ENCODE measurements at places on chromosomes 3 and 15. TPM values are rescaled to one million over a fixed set of nuclear protein-coding genes. Genes with fewer than 3 reads are reported as not detected.
A peak's percentile ranks its signal among the peaks of the same experiment; 100 is the strongest.

GRCh38 chr3:161555320-161555719, 58.7 kb downstream of the OTOL1 start:
- DNase-seq, result no peak

DNA sequence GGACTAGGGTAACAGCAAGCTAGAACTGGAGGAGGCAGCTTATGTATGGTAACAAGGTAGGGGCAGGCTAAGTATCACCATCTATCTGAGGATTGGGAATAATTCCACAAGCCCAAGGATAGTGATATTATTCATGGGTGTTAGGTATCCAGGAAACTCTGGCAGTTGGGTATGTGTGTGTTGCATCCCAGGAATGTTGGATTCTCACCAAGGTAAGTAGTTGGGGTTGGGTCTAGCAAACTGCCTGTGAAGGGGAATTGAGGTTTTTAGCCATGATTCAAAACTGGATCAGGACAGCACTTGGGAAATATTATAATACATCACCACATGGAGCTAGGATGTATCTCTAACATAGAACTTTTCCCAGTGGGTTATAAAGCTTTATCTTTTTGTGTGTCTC, 626.4 kb upstream of the GOLIM4 start:
- DNase-seq, result no peak

DNA sequence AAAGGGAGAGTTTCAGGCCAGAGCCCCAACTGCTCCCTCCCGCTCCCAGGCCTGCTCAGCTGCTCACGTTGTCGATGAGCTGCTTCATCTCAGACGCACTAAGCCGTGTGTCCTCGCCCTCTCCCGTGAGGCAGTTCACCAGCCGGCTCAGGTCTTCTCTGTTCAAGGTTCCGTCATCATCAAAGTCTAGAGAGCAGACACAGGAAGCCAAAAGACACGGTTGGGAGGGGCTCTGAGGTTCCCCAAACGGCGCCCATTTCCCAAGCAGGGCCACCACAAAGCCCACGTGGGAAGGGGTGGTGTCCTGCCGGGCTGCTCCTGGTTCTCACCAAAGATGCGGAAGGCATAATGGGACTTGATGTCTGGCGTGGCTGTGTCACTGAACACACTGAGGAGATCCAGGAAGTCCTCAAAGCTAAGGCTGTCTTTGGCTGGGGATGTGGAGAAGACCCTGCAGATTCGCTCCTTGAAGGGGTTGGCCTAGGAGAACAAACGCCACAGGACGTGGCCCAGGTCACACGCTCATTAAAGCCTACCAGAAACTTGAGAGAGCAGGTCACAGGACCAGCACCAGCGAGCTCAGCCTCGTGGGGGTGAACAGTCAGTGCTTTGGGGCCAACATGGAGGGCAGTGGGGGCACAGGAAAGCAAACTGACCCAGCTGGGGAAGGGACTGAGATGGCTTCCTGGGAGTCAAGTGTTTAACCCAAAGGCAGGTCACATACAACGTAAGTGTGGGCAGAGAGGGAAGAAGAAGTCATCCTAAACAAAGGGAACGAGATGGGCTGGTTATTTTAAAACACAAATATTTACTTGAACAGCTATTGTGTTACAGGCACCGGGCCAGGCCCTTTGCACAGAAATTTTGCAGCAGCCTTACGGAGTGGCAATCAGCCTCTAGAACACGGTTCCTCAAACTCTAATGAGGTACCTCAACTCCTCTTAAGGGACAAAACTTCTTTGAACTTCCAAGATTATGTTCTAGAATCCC, 2.4 kb downstream of the CIB1 start:
- DNase-seq, result no peak

DNA sequence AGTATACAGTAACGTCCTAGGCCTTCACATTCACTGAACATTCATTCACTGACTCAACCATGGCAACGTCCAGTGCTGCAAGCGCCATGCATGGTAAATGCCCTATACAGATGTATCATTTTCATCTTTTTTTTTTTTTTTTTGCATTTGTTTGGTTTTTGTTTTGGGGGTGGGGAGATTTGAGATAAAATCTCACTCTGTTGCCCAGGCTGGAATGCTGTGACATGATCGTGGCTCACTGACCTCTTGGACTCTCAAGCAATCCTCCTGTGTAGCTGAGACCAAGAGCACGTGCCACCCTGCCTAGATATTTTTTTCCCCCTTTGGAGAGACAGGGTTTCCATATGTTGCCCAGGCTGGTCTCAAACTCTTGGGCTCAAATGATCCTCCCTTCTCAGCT, 37.4 kb downstream of the SUSD5 start:
- DNase-seq, result no peak

GUCA1C gene
- total RNA-seq, result not detected

GOLGA6B gene
- not detected for total RNA-seq

FOXL2NB gene
- total RNA-seq, result 0.33 TPM

CYP1A2 gene
- not detected for total RNA-seq

GRAMD2A gene
- 0.16 TPM for total RNA-seq

- no peak for DNase-seq
These were observed 490.1 kb upstream of the ATP11B start for GRCh38 chr3:182303169-182303568.

CTXN2 gene
- total RNA-seq, result not detected

DNA sequence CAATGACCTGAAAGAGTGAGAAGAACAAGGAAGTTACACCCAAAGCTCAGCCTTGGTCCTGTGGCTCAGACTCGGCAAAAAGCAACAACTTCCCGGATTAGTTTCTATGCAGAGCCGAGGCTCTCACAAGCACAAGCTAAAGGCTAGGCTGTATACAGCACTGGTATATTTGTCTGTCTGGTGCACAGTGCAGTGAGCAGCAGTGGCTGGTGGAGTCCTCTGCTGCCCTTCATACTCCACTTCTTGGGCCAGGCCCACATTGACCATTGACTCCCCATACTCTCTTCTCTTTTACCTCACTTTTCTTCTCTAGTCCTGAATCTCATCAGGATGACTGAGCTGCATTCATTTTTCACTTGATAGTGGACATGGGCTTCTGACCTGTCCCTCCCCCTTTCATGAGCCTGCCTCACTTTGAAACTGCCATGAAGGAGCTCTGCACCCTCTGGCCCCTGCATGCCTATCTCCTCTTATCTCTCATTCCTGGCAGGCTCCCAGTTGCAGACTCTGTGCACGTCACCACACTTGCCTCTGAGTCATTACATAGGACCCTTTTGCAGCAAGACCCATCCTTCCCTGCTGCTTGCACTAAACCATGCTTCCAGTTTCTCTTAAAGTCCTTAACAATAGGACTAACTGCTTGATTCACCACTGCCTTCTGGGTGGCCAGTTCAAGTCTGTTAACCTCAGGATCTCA, 379.3 kb downstream of the NTRK3 start:
- no peak for DNase-seq

DNA sequence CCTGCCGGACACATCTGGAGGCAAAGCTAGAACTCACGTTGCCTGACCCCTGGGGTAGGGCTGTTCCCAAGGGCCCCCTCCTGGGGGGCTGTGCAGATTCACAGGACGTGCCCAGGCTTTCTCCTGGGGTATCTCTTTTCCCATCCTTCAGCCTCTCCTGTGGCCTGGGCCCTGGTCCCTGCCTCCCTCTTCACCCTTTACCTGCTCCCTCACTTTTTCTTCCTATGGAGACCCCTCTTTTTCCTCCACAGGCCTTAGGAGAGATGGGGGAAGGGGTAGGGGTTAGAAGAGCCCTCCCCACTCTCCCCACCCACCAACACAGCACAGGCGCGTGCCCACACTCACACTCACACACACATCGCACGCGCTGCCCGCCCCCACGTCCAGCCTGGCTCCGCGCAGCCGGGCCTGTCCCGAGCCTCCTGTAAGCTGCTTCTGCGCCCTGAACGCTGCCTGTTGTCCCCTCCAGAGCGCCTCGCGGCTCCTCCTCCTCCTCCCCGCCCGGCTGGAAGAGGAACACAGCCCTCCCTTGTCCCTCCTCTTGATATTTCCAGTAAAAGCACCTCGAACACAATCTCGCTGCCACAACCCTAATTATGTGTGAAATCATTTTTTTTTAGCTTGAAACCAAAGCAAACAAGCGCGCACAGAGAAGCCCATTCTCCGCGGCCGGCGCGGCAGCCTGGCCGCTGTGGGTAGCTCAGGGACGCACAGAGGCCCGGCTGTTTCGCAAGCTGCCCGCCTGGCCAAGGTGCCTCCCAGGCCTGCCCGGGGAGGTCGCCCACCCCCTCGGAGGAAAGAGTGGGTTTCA, 33.9 kb upstream of the ACAN start:
- DNase-seq, result no peak

- DNase-seq, result peak; percentile 59
These were observed 21.0 kb downstream of the RFT1 start for GRCh38 chr3:53109190-53109589.

GRCh38 chr3:102059145-102059943, 210.0 kb downstream of the NFKBIZ start:
- DNase-seq, result no peak

DNA sequence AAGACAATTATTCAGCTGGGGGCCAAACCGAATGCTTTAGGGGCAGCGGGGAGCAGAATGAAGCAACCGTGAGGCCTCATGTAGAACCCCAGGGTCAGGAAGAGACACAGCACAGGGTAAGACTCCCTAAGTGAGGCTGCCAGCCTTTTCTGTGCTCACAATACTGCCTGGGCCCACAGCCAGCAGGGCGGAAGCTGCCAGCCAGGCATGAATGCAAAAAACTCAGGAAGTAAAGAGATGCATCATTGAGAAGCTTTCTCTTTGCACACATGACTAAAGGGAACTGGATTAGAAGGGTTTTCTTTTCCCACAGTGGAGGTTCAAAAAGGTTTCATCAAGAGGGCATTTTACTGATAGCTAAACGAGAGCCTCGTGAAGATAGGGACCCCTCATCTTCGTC, 33.3 kb downstream of the CA12 start:
- peak; percentile 79 for DNase-seq

C3orf38 gene
- 32.1 TPM for total RNA-seq

GRCh38 chr3:17258823-17259436, 374.2 kb downstream of the PLCL2 start:
- DNase-seq, result no peak

TMEM266 gene
- 0.32 TPM for total RNA-seq

DNA sequence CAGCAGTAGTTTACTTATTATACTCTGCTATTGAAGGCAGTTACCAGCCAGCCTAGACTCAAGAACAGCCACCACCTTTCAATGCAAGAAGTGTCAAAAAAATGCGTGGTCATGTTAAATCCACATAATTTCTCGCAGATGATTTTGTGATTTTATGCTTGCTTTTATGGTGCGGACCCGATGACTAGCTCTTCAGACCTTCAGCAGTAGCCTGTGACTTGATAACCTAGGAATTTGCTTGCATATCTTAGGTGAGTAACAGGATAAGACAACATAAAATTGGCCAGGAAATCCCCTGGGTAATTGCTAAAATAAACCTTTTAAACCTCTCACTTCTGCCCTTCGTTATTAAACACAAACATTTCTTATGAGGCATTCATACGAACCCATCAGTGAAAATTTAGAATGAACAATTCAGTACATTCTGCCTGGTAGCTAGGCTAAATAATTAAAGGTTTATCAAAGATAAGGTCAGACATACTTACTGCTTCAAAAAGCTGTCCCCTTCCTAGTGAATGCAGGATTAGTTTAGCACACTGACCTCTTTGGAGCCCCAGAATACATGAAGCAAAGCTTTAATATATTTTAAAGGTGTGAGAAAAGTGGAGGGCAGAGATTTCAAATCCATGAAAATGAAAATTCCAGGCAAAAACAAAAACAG, 798.8 kb downstream of the OTOL1 start:
- DNase-seq, result no peak

DNA sequence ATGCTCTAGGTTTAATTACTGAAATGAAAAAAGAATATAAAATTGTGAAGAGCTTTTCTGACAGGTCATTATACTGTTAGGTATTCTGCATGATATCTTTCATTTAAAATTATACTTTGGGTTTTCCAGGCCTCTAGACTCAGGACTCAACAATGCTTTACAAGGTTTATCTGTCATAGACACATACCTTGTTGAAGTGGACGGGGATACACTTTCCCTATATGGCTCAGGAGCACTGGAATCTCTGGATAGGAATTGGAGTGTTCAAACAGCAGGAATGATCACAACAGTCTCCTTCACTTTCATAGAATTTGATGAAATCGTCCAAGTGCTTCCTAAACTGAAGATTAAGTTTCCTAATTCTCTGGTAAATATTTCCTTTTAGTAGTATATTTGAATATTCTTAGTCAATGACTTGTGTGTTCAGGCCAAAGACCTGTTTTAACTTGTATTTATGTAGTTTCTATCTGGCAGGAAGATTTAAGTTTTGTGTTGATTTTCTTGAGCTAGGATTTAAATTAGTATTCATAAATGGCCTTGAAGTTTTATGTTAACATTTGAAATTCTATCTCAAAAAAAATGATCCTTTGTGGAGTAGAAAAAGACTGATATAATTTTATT, 106.9 kb upstream of the THSD4 start:
- DNase-seq, result no peak

- DNase-seq, result no peak
These were observed 23.9 kb downstream of the LRIG1 start for GRCh38 chr3:66476852-66477381.

DNA sequence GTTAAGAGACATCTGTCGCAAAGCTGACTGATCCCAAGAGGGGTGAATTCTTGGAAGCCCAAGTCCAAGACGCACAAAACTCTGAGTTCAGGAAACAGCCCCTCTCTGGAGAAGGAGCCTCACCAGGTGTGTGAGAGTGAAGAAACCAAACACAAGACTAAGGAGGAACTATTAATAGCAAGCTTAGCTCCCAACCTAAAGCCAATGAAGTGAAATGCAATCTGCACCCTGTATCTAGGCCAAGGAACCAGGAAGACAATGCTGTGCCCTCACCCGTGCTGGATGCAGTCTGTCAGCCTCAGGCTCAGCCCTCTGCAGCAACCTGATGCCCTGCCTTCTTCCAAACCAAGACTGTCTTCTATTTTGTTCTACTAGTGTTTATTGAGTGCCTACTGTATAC, 22.5 kb upstream of the THBS1 start:
- DNase-seq, result no peak

- no peak for DNase-seq
These were observed 266.4 kb upstream of the CDIN1 start for GRCh38 chr15:36313021-36313420.

- DNase-seq, result no peak
These were observed 57.6 kb upstream of the NR2E3 start for GRCh38 chr15:71752604-71753289.

GRCh38 chr3:11288021-11288491, 15.9 kb downstream of the ATG7 start:
- no peak for DNase-seq

Measured in breast epithelium (tissue), 4 donors.